ENCODE measurements at places on chromosomes 11 and 22.

DNA sequence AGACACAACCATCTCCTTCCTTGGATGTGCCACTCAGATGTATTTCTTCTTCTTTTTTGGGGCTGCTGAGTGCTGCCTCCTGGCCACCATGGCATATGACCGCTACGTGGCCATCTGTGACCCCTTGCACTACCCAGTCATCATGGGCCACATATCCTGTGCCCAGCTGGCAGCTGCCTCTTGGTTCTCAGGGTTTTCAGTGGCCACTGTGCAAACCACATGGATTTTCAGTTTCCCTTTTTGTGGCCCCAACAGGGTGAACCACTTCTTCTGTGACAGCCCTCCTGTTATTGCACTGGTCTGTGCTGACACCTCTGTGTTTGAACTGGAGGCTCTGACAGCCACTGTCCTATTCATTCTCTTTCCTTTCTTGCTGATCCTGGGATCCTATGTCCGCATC lies 489 bp downstream of the OR10A4 start:
- no peak for DNase-seq

GRCh38 chr11:117814766-117815261 lies 9.7 kb downstream of the FXYD2 start:
- DNase-seq = no peak

- no peak for DNase-seq
Measured at GRCh38 chr22:38835888-38836301, 7.9 kb downstream of the NPTXR start.

DNA sequence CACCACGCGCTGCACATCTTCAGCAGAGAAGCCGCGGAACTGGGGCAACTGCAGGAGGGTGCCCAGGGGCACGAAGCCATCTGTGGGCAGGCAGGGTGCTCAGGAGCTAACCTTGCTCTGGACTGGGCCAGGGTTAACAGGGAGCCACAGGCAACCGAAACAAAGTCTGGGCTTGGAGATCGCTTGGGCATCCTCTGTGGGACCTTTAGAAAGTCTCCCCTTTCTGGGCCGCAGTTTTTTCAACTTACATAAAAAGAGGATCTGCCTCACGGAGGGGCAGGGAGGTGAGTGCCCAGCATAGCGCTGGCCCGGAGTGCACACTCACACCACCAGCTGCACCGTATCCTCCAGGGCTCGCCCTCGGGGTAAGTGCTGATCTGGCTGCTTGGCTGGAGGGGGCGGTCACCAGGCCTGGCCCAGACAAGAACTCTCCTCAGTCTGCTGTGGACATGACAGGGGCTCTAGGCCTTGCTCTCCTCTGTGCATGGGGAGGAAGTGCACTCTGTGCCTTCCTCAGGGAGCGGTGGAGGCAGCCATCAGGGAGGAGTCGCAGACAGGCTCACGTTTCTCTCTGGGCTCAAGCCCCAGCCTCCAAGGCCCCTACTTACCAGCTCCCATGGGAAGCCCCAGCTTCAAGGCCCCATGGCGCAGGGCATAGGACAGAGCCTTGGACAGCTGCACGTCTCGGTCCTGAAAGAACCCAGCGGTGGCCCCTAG lies 937 bp downstream of the TRPT1 start:
- DNase-seq = no peak

DNA sequence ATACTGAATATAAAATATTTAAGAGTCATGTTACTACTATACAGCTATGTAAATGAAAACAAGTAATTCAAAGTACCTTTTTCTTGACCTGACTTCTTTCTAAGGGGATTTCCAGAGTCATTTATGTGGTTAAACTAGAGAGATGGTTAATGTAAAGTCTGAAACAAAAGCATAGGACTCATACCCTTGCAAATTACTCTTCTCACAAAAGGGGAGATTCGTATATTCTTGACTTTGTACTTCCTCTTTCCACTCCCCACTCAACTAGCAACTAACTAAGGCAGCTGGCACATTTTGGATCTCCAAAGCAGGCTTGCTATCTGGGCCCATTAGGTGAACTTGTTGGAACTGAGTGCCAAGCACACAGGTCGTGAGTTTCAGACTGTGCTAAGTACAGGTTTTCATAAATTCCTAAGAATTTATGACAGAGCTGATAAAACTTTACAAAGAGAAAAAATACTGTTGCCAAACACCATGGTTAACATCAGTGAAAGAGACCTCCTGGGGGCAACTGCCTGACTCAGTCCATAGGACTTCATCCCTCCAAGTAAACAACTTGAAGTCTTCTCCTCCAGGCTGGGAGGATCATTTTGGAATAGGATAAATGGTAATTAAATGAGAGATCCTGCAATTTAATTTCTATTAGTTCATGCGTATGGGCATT lies 77.0 kb upstream of the DDI1 start:
- no peak for DNase-seq

- no peak for DNase-seq
Measured at GRCh38 chr11:104451197-104451893, 287.4 kb upstream of the PDGFD start.

DNA sequence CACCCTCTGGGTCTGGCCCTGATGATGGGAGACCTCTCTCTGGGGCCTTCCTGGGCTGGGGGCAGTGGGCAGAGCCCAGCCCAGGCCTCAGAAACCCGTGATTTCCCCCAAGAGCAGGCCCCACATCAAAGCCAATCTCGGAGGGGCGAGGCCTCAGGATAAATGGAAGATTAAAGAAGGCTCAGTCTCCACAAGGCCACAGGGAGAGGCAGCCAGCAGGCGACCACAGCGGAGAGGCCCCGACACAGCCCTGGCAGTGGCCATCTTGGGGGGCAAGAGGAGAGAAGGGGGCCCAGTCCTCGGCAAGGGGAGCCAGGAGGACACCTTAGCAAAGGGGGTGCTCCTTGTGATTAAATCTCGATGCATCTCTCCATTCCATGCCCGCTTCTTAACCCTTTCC lies 12.5 kb upstream of the CREB3L1 start:
- no peak for DNase-seq

DNA sequence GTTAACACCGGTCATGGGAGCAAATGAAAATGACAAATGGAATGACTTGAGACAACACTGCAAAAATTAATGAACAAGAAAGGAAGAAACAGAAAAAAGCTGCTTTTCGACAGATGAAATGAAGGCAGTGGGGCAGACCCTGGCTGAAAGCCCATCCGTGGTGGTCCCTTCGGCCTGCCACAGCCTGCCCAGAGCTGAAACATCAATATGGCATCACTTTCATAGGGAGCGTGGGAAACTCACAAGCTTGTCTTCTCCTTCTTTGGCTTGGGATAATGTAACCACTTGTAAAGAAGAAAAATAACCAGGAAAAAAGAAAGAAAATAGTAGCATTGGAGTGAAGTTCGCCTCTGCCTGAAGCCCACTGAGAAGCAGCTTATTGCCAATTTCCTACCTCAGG lies 78.8 kb downstream of the CTTN start:
- DNase-seq = no peak
